ENCODE measurements at places on chromosomes 4 and X.
A peak's percentile ranks its signal among the peaks of the same experiment; 100 is the strongest.

- no peaks in the 10 kb centered on the region for H3K36me3 ChIP-seq
- no peaks in the 10 kb centered on the region for H3K27me3 ChIP-seq
- H3K4me1 ChIP-seq: peaks cover 4% of the 10 kb centered on the region
- peak; percentile 17 for DNase-seq
- H3K27ac ChIP-seq: no peak overlapping the region
Observed at GRCh38 chr4:16139066-16139945, 55.5 kb upstream of the PROM1 start.

DNA sequence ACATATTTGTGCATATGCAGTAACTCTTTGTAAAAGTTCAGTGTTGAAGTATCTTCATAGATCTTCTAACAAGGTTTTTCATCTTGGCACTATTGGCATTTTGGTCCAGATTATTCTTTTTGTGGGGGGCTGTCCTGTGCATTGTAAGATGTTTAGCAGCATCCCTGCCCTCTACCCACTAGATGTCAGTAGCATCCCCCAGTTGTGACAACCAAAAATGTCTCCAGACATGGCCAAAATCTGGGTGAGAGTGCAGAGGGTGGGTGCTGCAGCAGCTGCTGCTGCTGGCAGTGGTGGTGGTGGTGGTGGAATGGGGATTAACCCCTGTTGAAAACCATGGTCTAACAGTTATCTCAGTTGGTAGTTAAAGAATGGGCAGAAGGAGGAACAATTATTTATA lies 370.0 kb downstream of the GPAT3 start:
- no peak overlapping the region for H3K27ac ChIP-seq
- H3K36me3 ChIP-seq: no peaks in the 10 kb centered on the region
- no peaks in the 10 kb centered on the region for H3K4me1 ChIP-seq
- DNase-seq: no peak
- no peak overlapping the region for H3K4me3 ChIP-seq
- peaks cover 5% of the 10 kb centered on the region for H3K27me3 ChIP-seq

DNA sequence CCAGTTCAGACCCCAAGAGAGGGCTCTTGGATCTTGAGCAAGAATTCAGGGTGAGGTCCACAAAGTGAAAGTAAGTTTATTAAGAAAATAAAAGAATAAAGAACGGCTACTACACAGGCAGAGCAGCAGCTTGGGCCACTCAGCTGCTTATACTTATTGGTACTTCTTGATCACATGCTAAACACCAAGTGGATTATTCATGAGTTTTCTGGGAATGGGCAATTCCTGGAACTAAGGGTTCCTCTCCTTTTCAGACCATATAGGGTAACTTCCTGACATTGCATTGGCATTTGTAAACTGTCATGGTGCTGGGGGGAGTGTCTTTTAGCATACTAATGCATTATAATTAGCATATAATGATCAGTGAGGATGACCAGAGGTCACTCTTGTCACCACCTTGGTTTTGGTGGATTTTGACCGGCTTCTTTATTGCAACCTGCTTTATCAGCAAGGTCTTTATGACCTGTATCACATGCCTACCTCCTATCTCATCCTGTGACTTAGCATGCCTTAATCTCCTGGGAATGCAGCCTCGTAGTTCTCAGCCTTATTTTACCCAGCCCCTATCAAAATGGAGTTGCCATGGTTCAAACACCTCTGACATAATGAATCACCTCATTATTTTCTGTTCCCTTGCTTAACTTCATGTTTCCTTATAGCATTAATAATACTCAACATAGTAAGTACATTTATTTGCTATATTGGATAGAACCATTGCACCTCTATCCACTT lies 476.3 kb downstream of the DTHD1 start:
- H3K27ac ChIP-seq: no peak overlapping the region
- H3K36me3 ChIP-seq: no peaks in the 10 kb centered on the region
- H3K27me3 ChIP-seq: no peaks in the 10 kb centered on the region
- no peak overlapping the region for H3K4me3 ChIP-seq
- no peaks in the 10 kb centered on the region for H3K4me1 ChIP-seq
- no peak for DNase-seq

DNA sequence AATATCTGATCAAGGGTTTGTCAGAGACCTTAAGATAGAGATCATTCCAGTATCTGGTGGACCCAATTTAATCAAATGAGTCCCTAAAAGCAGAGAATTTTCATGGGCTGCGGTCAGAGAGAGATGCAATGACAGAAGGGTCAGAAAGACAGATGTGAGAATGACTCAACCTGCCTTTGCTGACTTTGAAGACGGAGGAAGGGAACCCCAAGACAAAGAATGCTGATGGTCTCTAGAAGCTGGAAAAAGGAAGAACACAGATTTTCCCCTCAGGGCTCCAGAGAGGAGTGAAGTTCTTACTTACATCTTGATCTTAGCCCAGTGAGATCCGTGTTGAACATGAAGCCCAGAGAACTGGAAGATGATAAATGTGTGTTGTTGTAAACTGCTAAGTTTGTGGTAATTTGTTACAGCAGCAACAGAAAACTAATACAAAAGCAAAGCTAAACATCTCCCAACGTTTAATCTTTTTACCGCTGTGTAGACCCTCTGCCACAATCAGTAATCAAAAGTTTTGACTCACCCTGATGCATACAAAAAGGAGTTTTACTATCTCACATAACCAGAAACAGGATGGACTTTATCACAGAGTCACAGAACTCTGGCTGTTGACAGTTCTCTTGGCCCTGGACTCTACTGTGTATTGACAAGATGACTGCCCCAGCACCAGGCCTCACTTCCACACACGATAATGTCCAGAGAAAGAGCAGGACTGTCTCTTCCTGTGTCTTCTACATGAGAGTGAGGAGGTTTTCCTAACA lies 70.2 kb upstream of the MAGEB2 start:
- DNase-seq: no peak
- H3K4me3 ChIP-seq: no peak overlapping the region

DNA sequence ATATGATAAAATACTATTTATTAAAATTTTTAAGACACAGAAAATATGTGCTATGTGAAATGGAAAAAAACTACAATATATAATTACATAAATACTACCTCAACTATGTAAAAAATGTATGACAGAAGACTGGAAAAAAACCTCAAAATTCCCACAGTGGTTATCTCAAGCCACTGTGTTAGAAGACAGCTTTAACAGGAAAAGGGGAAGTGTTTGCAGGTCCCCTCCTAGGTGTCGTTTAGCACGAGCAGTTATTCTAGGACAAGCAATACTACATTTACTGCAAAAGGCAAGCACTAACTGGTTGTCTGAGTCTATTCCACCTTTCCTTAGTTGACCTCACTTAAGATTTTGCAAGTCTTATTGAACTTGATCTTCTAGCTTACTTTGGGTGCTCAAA lies 44.9 kb upstream of the PHF8 start:
- H3K36me3 ChIP-seq: peaks cover 3% of the 10 kb centered on the region
- no peak overlapping the region for H3K4me3 ChIP-seq
- DNase-seq: no peak
- no peaks in the 10 kb centered on the region for H3K4me1 ChIP-seq
- no peak overlapping the region for H3K27ac ChIP-seq

DNA sequence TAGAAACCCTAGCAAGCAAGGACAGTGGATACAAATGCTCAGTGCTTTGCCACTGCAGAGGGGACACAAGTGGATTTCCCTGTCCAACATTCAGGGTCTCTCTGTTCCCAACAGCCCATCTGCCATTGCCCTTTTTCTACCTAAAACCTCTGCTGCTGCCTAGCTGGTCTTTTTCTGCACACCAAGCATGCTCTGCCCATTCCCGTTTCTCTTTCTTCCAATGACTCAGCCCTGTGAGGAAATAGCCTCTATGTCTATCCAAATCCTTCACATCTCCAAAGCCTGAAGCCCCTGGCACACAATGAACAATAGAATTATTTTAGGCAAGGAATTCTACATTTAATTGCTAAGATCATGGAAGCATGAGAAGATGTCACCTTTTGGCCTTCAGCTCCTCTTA lies 5.7 kb upstream of the AMELX start:
- no peaks in the 10 kb centered on the region for H3K36me3 ChIP-seq
- no peak overlapping the region for H3K4me3 ChIP-seq
- DNase-seq: no peak
- H3K4me1 ChIP-seq: no peaks in the 10 kb centered on the region
- H3K27me3 ChIP-seq: no peaks in the 10 kb centered on the region

DNA sequence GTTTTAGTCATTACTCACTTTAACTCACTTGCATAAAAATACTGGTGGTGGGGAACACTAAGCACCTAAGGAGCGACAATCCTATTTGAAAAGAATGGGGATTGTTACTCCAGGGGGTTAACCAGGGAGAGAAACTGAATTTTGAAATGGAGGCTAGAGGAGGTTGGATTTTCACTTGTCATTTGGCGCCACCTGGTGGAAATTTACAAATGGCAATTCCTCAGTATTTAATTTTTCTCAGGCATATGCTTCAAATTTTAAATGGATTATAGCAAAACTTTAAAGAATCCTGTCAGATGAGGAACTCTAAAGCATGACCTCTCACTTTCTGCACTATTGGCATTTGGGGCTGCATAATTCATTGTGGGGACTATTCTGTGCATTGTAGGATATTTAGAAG lies 2.7 kb upstream of the GEMIN8 start:
- H3K4me3 ChIP-seq: no peak overlapping the region
- H3K27ac ChIP-seq: no peak overlapping the region
- H3K27me3 ChIP-seq: no peaks in the 10 kb centered on the region
- H3K36me3 ChIP-seq: no peaks in the 10 kb centered on the region

DNA sequence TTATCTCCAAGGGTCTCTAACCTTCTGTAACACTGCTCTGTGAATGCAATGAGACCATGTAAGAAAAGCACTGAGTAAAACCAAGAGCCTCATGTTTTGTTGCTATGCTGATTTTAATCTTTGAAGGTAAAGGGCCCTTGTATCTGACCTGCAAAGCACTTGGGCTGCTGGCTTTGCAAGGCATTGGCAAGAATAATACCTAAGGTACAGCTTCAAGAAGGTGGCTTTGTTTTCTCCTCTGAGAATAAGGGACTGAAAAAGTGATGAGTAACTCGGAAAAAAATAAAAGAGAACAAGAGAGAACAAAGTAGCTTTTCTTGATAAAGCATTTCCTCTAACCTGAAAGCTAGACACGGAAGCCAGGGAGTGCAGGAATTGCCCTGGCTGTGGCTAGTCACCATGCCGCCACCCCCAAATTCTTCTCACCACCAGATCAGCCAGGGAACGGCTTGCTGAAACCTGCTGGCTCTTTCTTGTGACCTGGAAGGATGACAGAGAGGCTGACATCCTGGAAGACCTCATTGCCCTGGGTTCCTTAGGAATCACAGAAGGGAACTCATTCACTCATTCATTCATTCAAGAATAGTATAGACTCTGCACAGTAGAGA lies 41.8 kb upstream of the HS3ST1 start:
- H3K4me3 ChIP-seq: no peak overlapping the region
- no peaks in the 10 kb centered on the region for H3K4me1 ChIP-seq
- no peak for DNase-seq

DNA sequence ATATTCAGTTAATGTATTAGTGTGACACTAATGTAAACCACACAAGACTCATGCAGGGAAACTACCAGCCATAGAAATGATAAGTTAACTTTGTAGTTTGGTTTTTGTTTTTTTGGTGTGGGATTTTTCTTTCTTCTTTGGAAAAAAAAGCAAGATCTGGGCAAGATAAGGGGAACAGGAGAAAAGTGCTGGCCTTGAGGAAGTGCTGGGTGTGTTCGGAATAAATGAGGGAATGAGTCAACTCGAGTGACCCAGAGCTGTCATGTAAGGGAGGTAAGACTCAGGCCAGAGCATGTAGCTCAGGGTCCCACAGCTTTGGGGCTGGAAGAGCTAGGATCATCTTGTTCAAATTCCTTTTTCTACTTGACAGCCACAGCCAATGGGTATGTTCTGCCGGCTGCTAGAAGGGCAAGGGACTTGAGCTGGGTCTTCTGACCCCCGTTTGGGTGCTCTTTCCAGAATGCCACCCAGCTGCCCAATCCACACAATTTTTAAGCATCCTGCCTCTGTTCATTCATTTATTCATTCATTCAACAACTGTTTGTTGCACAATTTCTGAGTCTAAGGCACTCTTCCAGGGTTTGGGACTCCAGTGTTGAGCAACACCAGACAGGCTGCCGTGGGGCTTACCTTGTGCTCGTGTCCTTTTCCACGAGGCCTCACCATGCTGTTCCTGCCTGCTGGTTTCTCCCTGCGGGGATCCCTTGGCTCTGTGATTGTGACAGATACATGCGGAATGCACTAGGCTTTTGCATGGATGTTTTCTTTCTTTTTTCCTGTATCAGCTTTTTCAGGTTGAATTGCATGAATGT lies 54.5 kb downstream of the CLDN34 start:
- no peak for DNase-seq
- no peaks in the 10 kb centered on the region for H3K4me1 ChIP-seq
- H3K36me3 ChIP-seq: no peaks in the 10 kb centered on the region
- no peak overlapping the region for H3K27ac ChIP-seq
- no peak overlapping the region for H3K4me3 ChIP-seq

All from SK-N-SH (cell line).